Activated T-helper 1 cell treated with anti-CD3 and anti-CD28 coated beads, Interleukin-2, amount 50 U/mL, for 16 hours (primary cell): ENCODE measurements at places on chromosomes 3 and 15.

GRCh38 chr15:27538325-27538724 is 560.8 kb downstream of the OCA2 start:
- no peak for DNase-seq

DNA sequence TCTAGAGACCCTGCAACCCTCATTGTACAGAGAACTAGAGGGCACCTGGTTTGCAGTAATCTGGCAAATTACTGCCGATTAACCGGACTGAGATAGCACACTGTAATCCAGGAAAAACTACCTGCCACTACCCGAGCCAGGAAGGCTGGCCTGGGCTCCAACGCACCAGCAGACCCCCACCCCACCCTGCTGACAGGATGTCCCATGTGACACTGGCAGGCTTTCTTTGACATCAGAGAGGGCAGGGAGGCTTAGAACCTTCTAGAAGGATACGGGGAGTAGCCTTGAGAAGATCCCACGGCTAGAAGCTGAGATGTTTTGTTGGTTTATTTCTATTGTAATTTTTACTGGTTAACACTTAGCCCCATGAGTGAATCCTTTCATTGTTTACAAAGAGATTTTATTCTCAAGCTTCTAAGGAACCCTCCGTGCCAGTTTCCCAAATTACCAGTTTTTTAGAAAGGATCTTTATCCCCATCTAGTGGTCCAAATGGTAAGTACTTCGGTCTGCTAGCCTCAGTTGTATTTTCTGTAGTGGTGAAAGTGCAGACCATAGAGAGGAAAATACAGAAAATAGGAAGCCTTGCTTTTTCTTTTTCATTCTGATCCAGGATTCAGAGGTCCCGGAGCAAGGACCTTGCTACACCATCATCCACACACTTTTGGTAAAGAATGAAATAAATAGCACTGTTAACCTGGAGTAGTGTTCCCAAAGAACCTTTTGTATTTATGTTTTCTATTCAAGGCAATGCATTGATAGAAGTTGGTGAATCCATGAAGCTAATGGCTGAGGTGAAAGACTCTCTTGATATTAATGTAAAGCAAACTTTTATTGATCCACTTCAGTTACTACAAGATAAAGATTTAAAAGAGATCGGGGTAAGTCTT is 81.9 kb upstream of the ADAMTSL3 start:
- no peak for DNase-seq

GRCh38 chr3:32946973-32947788 is 4.3 kb upstream of the CCR4 start:
- no peak for DNase-seq

DNA sequence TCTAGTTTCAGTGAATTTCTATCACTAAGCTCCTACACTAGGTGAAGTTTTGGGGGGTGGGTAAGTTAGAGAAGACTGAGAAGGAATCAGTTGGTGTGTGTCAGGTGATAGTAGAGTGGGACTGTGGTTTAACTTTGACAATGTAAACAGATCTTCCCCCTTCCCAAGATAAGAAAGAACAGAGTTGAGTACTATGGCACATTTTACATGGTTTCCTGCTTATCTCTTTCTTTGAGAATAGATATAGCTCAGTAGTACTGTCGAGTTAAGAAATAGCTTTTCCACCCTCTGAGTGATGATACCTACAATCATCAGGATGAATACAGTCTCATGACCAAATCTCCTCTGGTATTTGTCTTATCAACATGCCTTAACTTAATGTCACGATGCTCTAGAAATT is 42.8 kb downstream of the GAP43 start:
- DNase-seq, result no peak

GRCh38 chr3:153295901-153296300 is 133.9 kb downstream of the RAP2B start:
- DNase-seq, result no peak
